ENCODE measurements at places on chromosomes 1 and 21.

DNA sequence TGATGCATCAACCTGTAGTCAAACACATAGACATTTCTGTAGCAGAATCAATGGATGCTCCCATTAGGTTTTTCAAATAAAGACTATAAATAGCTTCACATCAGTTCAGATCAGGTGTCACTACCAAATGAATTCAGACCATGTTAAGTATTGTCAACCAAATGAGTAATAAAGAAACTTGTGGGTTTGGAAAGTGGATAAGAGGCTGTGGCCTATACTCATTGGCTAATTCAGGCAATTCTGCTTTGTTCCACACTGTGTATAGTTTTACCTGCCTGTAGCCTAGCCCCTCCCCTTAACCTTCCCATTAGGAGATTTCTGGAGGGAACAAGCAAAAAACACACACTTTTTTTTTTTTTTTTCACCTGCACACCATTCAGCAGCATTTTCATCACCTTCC is 321.2 kb downstream of the HLX start:
- DNase-seq: no peak

GRCh38 chr1:17352419-17352909 is 19.5 kb upstream of the PADI6 start:
- DNase-seq: no peak

GRCh38 chr1:222048094-222048595 is 306.3 kb upstream of the DUSP10 start:
- no peak for DNase-seq

DNA sequence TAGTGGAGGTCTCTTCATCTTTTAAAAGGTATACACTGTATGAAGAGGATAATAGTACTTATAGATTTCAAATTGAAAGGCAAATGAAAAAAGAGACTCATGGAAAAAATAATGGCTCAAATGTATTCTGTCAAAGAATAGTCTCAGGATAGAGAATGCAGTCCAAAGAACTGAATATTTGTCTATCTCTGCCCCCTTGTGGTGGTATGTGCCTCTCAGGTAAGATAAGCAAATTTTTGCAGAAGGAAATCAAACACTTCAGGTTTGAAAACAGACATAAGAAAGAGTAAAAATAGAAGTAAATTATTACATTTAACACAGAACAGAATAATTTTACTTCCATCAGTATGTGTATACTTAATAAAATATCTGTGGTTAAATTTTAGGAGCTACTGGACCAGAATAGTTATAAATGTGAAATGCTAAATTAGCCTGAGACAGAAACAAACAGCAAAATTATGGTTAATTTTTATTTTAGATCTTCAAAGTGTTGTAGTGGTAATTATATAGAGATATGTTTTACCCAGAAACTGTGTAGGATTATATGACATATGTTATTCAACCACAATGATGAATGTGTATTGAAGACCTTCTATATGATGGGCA is 164.4 kb upstream of the PALMD start:
- DNase-seq: peak; percentile 77

DNA sequence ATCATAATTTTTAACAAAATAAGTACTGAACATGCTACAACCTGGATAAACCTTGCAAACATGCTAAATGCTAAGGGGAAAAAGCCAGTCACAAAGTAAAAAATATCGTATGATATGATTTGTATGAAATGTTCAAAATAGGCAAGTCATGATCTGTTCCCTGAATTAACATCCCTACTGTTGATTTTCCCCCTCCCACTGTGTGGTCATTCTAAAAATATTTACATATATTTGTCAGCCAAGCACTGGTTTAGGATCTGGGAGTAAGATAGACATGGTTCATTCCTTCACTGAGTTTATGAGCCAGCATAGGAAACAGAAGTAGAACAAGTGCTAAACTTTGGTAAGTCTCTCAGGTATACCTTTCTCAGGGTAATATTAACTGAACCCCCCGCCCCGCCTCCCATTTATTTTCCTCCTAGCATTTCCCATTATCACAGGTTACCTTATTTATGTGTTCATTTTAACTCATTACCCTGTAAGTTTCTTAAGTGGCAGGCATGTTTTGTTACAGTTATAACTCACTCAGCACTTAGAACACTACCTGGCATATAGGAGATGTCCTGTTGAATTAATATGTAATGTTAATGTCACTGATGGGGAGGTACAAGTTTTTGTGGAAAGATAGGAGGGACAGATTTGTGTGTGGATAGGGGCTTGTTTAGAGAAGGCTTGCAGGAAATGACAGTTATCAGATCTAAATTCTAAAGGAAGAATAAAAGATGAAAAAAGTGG is 12.3 kb downstream of the UQCRH start:
- no peak for DNase-seq

Measured in muscle of arm (tissue), 14 donors.